Left ventricle myocardium inferior (tissue), 1 donor: ENCODE measurements at places on chromosomes 13 and 19. TPM values are rescaled to one million over a fixed set of nuclear protein-coding genes. Genes with fewer than 3 reads are reported as not detected.

- no peaks in the 10 kb centered on the region for H3K4me1 ChIP-seq
- DNase-seq: no peak
- no peak overlapping the region for H3K4me3 ChIP-seq
- no peaks in the 10 kb centered on the region for H3K27me3 ChIP-seq
Measured at GRCh38 chr13:77878190-77878589, 40.4 kb downstream of the EDNRB start.

DNA sequence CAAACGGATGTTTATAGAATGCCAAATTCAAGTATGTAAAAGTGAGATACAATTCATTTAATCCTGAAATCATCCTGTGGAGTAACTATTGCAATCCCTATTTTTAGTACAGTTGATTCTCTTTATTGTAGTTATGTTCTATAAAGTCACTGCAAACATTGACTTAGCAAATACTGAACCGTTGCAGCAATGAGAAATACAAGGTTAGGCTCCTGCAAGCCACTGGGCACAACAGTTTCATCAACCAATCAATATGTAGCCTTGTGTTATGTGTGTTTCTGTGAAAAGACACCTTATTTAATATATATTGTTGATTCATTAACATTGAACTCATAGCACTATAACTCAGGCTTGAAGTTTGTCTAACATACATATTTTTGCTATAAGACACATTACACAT lies 174.4 kb downstream of the DCT start:
- no peak for DNase-seq
- H3K4me1 ChIP-seq: peaks cover 6% of the 10 kb centered on the region
- H3K27ac ChIP-seq: no peak overlapping the region
- no peak overlapping the region for H3K4me3 ChIP-seq
- H3K27me3 ChIP-seq: no peaks in the 10 kb centered on the region
- no peaks in the 10 kb centered on the region for H3K36me3 ChIP-seq

DNA sequence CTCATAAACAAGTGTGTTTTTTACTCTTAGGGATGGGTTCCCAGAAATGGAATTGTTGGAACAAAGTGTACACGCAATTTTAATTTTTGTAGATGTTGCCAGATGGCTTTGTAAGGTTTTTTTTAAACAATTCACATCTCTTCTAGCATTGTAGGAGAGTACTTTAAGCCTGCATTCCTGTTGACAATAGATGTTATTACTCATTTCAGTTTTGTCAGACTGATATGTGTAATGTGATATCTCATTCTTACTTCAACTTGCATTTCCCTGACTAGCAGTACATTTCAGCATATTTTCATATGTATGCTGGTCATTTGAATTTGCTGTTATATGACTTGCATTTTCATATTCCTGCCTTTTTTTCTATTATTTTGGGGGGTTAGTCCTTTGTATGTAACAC lies 186.6 kb upstream of the SLITRK6 start:
- DNase-seq: no peak
- H3K36me3 ChIP-seq: no peaks in the 10 kb centered on the region
- H3K27ac ChIP-seq: no peak overlapping the region
- H3K4me3 ChIP-seq: no peak overlapping the region
- H3K4me1 ChIP-seq: no peaks in the 10 kb centered on the region
- H3K27me3 ChIP-seq: no peaks in the 10 kb centered on the region

GRCh38 chr19:5967994-5968430 lies 9.9 kb downstream of the RANBP3 start:
- no peaks in the 10 kb centered on the region for H3K36me3 ChIP-seq
- H3K4me3 ChIP-seq: peak overlapping the region; percentile 34
- peak overlapping the region; percentile 68 for H3K27ac ChIP-seq
- H3K4me1 ChIP-seq: peaks cover 97% of the 10 kb centered on the region
- peak; percentile 52 for DNase-seq
- H3K27me3 ChIP-seq: no peaks in the 10 kb centered on the region

GRCh38 chr13:91372911-91373310 lies 25.4 kb downstream of the MIR17HG start:
- no peak overlapping the region for H3K4me3 ChIP-seq
- no peak for DNase-seq
- no peak overlapping the region for H3K27ac ChIP-seq
- H3K4me1 ChIP-seq: no peaks in the 10 kb centered on the region
- no peaks in the 10 kb centered on the region for H3K36me3 ChIP-seq

- peak overlapping the region; percentile 37 for H3K4me3 ChIP-seq
- H3K27ac ChIP-seq: no peak overlapping the region
- peaks cover 6% of the 10 kb centered on the region for H3K27me3 ChIP-seq
Measured at GRCh38 chr19:47479701-47480503, 4.1 kb downstream of the KPTN start.

DNA sequence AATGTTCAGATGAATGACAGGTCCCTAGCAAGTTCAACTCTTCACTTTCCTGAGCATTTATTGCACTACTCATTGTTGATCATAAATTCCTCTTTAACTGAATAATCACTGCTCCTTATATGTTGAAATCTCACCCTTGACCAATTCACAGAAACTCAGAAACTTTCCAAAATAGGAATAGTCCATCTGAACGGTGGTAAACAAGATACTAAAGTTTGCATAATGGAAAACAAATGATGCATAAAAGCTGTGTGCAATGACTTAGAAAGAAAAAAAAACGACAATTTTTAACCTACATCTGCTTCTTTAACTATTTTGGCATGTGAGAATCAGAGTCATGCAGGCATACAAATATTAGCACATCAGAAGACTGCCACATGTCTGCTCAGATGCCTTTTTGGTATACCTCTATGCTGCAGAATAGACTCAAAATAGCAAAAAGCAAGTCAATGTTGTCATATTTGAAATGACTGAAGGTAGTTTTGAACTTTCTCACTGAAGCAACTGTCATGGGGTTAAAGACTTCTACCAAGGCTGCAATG lies 34.8 kb downstream of the SLC10A2 start:
- H3K4me3 ChIP-seq: no peak overlapping the region
- H3K27ac ChIP-seq: no peak overlapping the region
- H3K36me3 ChIP-seq: no peaks in the 10 kb centered on the region

- H3K4me1 ChIP-seq: peaks cover 2% of the 10 kb centered on the region
- no peak overlapping the region for H3K27ac ChIP-seq
- H3K4me3 ChIP-seq: no peak overlapping the region
- H3K36me3 ChIP-seq: no peaks in the 10 kb centered on the region
Measured at GRCh38 chr13:112952759-112953551, 16.1 kb upstream of the MCF2L start.

DNA sequence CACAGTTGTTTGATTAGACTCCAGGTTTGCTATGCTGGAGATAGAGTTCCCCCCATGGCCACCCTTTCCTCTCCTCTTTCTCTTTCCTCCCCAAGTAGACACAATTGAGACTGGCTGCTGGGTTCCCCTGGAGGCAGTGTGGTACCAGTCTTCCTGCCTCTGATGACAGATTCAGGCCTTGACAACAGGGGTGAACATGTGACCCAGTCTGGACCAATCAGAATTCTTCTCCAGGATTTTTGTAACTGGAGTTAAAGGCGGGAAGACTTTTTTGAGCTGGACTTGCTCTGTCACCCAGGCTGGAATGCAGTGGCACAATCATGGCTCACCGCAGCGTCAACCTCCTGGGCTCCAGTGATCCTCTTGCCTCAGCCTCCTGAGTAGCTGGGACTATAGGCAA lies 48.7 kb downstream of the CCNE1 start:
- H3K27me3 ChIP-seq: peaks cover 79% of the 10 kb centered on the region
- H3K4me3 ChIP-seq: no peak overlapping the region
- no peak overlapping the region for H3K27ac ChIP-seq
- H3K4me1 ChIP-seq: no peaks in the 10 kb centered on the region
- no peaks in the 10 kb centered on the region for H3K36me3 ChIP-seq
- no peak for DNase-seq

DNA sequence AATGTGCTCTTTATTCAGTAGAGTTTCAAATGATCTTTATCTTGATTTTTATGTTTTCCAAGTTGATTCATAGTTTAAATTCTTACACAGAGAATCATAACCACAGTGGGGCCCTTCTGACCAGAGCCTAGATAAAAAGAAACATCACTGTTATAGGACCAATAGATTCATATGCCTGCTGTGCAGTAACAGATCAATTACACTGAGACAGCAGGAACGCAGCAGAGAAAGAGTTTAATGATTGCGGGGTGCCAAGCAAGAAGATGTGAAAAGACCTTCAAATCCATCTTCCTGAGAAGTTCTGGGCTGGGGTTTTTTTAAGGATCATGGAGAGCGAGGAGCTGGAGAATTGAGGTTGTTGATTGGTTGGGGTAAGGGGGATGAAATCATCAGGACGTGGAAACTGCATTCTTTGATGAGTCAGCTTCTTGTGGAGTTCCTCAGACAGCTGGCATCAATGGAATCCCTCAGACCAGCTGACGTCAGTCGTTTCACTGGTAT lies 346.6 kb downstream of the TBC1D4 start:
- H3K4me1 ChIP-seq: no peaks in the 10 kb centered on the region
- no peaks in the 10 kb centered on the region for H3K27me3 ChIP-seq
- H3K36me3 ChIP-seq: no peaks in the 10 kb centered on the region
- H3K4me3 ChIP-seq: no peak overlapping the region
- H3K27ac ChIP-seq: no peak overlapping the region
- DNase-seq: no peak

GRCh38 chr13:41970022-41970421 lies 9.1 kb upstream of the VWA8 start:
- DNase-seq: no peak
- no peak overlapping the region for H3K27ac ChIP-seq
- H3K27me3 ChIP-seq: no peaks in the 10 kb centered on the region
- peaks cover 2% of the 10 kb centered on the region for H3K4me1 ChIP-seq

GRCh38 chr13:104954210-104954609 lies 1581.3 kb downstream of the EFNB2 start:
- no peaks in the 10 kb centered on the region for H3K36me3 ChIP-seq
- no peaks in the 10 kb centered on the region for H3K4me1 ChIP-seq
- H3K27me3 ChIP-seq: no peaks in the 10 kb centered on the region
- DNase-seq: no peak

- H3K36me3 ChIP-seq: no peaks in the 10 kb centered on the region
- no peaks in the 10 kb centered on the region for H3K27me3 ChIP-seq
- peak; percentile 82 for DNase-seq
- no peak overlapping the region for H3K4me3 ChIP-seq
Measured at GRCh38 chr19:48319647-48320541, 5.5 kb upstream of the EMP3 start.

- peaks cover 8% of the 10 kb centered on the region for H3K4me1 ChIP-seq
- no peak overlapping the region for H3K4me3 ChIP-seq
- DNase-seq: no peak
- H3K27ac ChIP-seq: peak overlapping the region; percentile 12
- no peaks in the 10 kb centered on the region for H3K36me3 ChIP-seq
Measured at GRCh38 chr19:4414800-4415321, 12.4 kb downstream of the CHAF1A start.

DNA sequence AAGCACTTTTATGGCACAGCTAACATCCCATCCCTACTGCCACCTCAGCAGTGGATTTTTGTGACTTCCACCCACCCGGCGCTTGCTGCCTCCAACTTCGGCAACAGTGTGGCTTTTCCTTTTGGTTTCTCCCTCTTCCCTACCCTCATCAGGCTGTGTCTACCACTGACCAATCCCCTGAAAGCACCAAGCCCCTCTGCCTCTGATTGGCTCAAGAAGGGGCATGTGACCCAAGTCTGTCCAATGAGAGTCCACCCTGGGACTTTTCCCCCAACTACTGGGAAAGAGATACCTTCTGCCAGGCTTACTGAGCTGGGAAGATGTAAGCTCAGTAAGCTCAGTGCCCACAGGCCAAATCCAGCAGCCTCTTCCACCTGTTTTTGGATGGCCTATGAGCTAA lies 5.8 kb downstream of the SMIM7 start:
- H3K27me3 ChIP-seq: no peaks in the 10 kb centered on the region
- no peak overlapping the region for H3K27ac ChIP-seq
- DNase-seq: no peak
- peaks cover 81% of the 10 kb centered on the region for H3K36me3 ChIP-seq

GRCh38 chr19:17337675-17338432 lies 501 bp downstream of the GTPBP3 start:
- H3K27me3 ChIP-seq: no peaks in the 10 kb centered on the region
- peaks cover 47% of the 10 kb centered on the region for H3K4me1 ChIP-seq
- peak overlapping the region; percentile 97 for H3K27ac ChIP-seq
- DNase-seq: no peak
- peak overlapping the region; percentile 85 for H3K4me3 ChIP-seq
- H3K36me3 ChIP-seq: peaks cover 7% of the 10 kb centered on the region

- H3K27ac ChIP-seq: no peak overlapping the region
- H3K4me1 ChIP-seq: peaks cover 3% of the 10 kb centered on the region
- no peaks in the 10 kb centered on the region for H3K27me3 ChIP-seq
- no peaks in the 10 kb centered on the region for H3K36me3 ChIP-seq
- no peak for DNase-seq
- no peak overlapping the region for H3K4me3 ChIP-seq
Measured at GRCh38 chr19:2989236-2989946, 12.0 kb downstream of the TLE6 start.

DNA sequence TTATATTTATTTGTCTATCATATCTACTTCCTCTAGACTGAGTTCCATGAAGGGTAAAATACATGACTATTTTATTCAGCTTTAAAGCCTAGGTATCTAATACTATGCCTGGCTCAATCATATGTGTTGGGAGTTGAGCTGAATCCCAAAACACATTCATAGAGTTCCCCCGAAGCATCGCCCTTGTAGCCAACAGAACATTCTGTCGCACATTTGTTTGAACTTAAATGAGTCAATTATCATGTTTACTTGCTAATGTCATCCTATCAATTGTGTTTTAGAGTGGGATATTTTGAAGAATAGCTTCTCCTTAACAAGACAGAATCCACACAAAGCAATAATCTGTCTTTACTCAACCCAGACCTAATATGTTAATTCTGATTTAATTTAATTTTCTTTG lies 252.4 kb downstream of the HS6ST3 start:
- no peak for DNase-seq
- no peak overlapping the region for H3K27ac ChIP-seq
- no peaks in the 10 kb centered on the region for H3K27me3 ChIP-seq
- H3K4me3 ChIP-seq: no peak overlapping the region
- H3K4me1 ChIP-seq: no peaks in the 10 kb centered on the region

GRCh38 chr13:49124693-49125304 lies 95.3 kb upstream of the MLNR start:
- H3K27me3 ChIP-seq: no peaks in the 10 kb centered on the region
- H3K4me3 ChIP-seq: no peak overlapping the region
- no peak overlapping the region for H3K27ac ChIP-seq
- no peaks in the 10 kb centered on the region for H3K36me3 ChIP-seq

GRCh38 chr13:40692946-40693345 lies 26.5 kb upstream of the FOXO1 start:
- H3K4me3 ChIP-seq: no peak overlapping the region
- H3K36me3 ChIP-seq: no peaks in the 10 kb centered on the region
- no peaks in the 10 kb centered on the region for H3K27me3 ChIP-seq
- no peak for DNase-seq

GRCh38 chr19:8363803-8364771 lies at the start of gene ANGPTL4:
TSS of gene ANGPTL4 (plus strand) at chr19:8364155. CDS start at chr19:8364322, 167 bp downstream.
- H3K36me3 ChIP-seq: peaks cover 7% of the 10 kb centered on the region
- H3K4me3 ChIP-seq: peak within 1 kb of the TSS; percentile 80
- DNase-seq: peak; percentile 77
- H3K27me3 ChIP-seq: no peaks in the 10 kb centered on the region

The F7 gene
- not detected for total RNA-seq

The SIPA1L3 gene
- total RNA-seq: 8.8 TPM

The FFAR2 gene
- total RNA-seq: 0.27 TPM

The ZNF773 gene
- 4.1 TPM for total RNA-seq

The SPACA4 gene
- total RNA-seq: not detected

The HCN2 gene
- total RNA-seq: 21.9 TPM

The FCAR gene
- not detected for total RNA-seq

The PSG7 gene
- not detected for total RNA-seq

The OR7D2 gene
- total RNA-seq: 0.16 TPM

The PPP1R13L gene
- total RNA-seq: 207 TPM
